ENCODE measurements at places on chromosomes 7 and 10.

DNA sequence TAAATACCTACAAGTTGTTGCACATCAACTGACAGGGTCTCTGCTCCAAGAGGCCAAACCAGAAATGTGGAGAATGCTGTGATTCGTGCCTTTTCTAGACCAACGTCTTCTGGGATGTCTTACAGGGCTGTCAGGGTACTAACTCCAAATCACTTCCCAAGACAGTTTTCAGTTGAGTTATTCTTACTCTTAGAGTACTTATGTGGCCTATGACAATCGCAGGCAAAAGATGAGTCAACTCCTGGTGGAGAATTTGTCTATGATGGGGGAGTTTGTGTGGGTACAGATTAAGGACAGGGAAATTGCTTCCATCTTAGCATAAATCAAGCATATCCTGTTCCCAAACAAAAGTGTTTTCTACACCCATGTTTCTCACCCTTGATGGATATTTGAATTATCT lies 734.8 kb downstream of the TNS3 start:
- DNase-seq: no peak

- DNase-seq: no peak
Observed at GRCh38 chr7:83015916-83016315, 146.8 kb downstream of the PCLO start.

DNA sequence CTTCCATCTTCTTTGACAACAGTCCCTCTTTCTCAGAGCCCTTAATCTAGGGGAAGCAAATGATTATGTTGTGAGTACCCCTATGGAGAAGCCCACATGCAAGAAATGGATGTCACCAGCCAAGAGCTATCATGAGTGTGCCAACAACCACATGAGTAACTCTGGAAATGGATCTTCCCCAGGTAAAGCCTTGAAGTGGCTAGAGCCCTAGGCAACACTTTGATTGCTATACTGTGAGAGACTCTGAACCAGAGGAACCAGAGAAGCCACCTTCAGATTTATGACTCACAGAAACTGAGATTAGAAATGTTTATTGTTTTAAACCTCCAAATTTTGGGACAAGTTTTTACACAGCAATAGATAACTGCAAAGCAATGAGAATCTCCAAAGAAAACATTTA lies 60.9 kb upstream of the COL1A2 start:
- DNase-seq: no peak

GRCh38 chr10:58177362-58177947 lies 90.2 kb downstream of the IPMK start:
- DNase-seq: no peak

DNA sequence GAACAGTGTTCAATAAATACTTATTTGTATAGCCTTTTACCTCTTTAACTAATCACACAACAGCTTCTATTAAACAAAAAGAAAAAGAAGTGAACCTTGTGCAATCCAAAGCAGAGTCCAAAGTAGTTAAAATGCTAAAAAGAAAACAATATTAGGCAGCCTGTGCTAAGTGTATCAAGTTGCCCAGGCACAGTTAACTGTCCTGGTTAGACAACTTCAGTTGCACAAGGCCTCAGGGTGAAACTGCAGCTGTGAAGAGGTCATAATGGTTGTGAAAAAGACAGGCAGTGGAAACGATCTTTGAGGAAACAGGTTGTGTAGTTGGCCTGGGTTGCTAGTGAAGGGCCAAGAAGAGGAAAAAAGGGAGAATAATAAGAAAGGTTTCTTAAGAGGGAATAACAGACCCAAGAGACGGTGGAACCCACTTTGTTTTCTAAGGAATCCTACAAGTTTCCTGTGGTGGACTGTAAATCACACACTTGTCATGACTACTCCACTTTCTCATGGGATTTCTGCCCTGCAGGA lies 6.0 kb upstream of the CROT start:
- no peak for DNase-seq

DNA sequence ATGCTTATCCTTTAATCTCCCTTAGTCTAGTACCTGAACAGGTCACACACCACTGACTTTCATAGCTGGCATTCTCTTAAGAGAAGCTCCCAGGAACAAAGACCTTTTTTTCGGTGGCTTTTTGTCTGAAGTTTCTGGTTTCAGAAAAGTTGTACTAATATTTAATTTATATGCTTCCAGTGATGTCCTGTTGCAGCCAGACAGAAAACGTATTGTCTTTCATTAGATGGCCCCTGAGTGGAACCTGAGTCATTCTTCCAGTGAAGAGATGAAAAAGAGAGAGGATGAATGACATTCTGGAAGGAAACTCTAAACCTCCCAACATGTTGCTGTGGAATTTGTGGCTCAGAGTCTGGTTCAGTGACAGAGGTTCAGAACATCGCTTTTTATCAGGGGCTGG lies 274.8 kb upstream of the TAC1 start:
- DNase-seq: no peak

GRCh38 chr7:139771001-139771956 lies 6.5 kb downstream of the HIPK2 start:
- no peak for DNase-seq

DNA sequence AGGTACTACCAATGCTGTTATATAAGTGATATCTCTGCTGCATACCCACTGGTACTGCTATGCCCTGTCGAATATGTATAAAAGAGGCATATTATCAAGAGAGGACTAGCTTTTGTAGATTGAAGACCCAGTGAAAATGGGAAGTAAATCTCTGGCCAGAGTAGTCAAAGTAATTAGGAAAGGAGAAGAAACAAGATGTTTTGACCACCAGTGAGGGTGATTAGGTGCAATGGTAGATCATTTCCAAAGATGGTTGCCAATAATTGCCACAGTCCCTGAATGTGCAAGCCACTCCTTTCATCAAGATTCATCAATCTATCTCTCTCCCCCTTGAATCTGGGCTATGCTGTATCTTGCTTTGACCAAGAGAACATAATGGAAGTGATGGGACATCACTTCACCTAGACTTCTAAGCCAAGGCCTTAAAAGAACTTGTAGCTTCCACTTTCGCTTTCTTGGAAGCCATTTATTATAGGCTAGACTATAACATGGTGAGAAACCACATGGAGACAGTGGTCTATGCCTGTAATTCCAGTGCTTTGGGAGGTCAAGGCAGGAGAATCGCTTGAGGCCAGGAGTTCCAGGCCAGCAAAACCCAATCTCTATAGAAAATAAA lies 52.6 kb upstream of the ST8SIA6 start:
- DNase-seq: no peak

DNA sequence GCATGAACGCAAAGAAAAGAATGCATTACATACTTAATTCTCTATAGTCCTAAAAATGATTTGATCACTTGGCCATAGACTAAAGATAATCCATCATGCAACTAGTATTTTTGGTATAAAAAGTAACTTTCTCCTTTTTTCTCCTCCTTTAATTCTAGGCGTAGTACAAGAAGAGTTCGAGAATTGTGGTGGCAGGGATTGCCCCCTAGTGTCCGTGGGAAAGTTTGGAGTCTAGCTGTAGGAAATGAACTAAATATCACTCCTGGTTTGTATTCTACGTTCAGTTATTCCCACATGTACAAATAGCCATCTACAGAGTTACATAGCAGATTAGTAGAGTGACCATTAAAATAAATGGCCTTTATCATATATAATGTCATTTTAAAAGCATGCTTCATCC lies 45.5 kb upstream of the HELLS start:
- no peak for DNase-seq

DNA sequence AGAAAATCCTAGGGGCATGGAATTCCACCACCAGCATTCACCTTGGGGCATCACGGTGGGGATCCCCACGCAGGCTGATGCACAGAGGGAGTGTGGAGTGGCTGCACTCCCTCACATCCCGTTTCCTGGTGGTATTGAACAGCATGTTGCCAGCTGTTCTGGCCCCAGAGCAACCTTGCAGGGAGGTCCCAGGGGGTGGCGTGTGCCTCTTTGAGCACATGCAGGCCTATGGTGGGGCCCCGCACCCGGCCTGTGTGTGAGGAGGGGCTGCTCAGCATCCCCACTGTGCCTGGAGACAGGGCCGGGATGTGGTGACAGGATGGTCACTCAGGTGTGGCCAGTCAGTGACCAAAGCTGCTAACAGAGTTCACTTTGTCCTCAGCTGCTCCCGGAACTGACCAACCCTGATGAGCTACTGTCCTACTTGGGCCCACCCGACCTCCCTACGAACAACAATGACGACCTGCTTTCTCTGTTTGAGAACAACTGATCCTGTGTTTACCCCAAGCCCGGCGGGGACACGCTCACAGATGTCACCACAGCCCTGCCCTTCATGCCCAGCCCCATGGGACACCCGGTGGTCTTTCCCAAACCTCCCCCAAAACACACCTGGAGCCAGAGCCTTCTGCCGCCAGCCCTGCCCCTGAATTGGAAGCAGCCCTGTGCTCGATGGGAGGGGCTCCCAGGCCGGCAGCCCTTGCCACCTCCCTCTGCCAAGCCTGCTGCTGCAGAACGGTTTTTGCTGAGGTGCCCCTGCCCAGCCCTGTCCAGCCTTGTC lies 18.7 kb downstream of the ZMIZ2 start:
- DNase-seq: no peak

DNA sequence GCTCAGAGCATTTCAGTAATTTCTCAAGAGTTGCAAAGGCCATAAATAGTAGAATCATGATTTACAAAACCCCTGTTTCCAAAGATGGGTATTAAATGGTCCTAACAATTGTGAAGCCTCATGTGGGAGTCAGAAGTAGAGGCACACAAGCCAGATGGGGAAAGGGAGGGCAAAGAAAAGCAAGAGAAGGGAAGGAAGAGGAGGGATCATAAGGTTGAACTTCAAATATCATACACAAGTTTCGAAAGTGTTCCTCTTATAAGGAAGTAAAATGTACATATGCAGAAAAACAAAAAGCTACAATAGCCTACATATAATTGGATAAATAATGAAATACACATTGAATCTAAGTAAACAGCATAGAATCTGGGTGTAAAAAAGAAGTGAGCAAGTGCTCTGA lies 6.0 kb downstream of the LIPN start:
- DNase-seq: no peak

- DNase-seq: no peak
Observed at GRCh38 chr10:104387130-104387888, 33.7 kb downstream of the CFAP58 start.

- no peak for DNase-seq
Observed at GRCh38 chr10:5400468-5401240, 4.0 kb downstream of the TUBAL3 start.

- DNase-seq: no peak
Observed at GRCh38 chr7:11486271-11486670, 345.7 kb downstream of the THSD7A start.

DNA sequence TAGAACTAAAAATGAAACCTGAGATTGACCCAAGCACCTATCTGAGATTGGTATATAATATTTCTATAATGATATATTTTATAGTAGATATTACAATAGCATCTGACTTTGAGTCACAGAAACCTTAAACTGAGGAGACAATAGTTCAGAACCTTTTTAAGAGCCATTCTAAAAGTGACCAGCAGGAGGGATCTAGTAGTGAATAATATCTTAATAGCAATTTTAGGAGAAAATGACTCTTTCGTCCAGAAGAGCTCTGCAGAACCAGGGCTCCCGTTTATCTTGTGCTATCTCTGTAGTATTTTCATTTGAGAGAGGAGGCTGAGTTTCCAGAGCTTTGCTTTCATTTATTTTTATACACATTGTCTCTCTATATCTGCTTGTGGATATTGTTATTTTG lies 68.1 kb downstream of the PODXL start:
- no peak for DNase-seq

GRCh38 chr7:50145801-50146338 lies 52.8 kb upstream of the ZPBP start:
- DNase-seq: no peak

DNA sequence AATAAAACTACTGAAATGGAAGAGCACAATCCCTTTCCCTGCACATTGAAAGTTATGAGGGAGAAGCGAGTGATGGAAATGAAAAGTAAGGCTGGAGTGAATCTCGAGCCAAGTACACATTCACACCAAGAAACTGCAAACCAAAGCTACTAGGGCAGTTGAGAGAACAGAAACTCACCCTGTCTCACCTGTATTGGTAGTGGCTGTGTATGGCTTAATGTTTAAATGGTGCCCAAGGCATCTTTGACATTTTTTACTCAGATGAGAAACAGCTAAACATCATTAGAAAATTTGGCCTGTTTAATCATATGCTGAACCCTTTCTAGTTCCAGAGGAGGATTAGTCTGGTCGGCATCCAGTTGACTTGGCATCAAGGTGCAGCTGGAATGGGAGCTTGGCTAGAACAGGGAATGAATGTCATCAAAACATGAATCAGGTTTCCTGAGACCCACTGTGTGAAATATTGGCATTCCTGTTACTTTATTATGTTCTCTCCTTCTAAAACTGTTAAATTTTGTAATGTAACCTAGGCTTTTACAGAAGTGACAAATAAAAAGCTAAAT lies 840.8 kb downstream of the GRM8 start:
- DNase-seq: no peak

- DNase-seq: no peak
Observed at GRCh38 chr10:79029478-79030390, 39.0 kb upstream of the ZMIZ1 start.

GRCh38 chr10:99393683-99394082 lies 36.7 kb downstream of the GOT1 start:
- DNase-seq: no peak

Data from left renal pelvis (tissue), 4 donors.